NCI-H2029 (cell line): ENCODE measurements at places on chromosomes 12 and 14.

GRCh38 chr12:12870465-12870864 is 20.9 kb upstream of the GPRC5A start:
- no peak for DNase-seq

- DNase-seq = no peak
Measured at GRCh38 chr14:54487771-54488170, 1.0 kb downstream of the GMFB start.

DNA sequence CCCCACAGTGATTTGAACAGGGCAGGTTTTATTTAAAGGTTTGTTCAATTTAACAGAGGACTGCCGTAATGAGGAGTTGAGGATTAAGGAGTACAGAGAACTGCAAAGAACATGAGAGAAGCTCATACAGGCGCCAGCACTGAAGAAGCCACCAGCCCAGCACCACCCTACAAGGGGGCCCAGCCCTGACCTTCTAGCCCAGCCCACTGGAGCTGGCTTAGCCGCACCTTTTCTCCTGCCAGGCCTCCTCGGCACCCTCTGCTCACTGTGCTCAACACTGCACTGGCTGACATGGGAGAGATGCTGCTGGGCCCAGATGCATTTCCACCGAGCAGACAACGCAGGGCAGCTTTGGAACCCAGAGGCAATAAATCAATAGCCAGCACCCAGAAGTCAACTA is 36.5 kb upstream of the SFSWAP start:
- DNase-seq = no peak

DNA sequence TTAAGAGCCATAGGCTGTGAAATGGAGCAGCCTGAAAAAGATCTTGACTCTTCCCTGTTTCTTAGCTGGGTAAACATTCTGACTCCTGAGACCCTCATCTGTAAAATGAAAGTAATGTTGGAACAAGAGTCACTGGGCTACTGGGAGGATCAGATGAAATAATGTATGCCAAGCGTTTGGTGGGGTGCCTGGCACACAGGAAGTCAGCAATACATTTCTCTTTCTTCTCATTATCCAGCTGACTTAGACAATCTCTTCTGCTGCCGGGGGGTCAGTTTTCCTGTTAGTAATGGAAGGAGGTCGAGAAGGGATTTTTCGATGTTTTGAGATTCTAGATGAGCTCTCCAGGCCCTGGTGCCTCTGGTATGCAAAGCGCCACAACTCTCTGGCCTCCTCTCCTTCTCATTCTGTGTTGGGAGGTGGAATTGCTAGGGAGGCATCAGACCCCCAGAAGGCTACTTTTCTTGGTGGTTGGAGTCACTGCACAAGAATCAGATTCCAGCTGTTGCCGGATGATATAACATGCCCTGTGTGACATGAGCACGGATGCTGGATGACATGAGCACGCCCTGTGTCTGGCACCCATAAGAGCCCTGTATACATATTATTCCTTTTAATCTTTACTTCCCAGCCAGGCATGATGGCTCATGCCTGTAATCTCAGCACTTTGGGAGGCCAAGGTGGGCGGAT is 4.3 kb downstream of the OASL start:
- DNase-seq = no peak

GRCh38 chr12:98644433-98644711 is 216 bp downstream of the IKBIP start:
- no peak for DNase-seq

GRCh38 chr14:60805841-60806430 is 71.4 kb downstream of the MNAT1 start:
- no peak for DNase-seq

- peak; percentile 70 for DNase-seq
Measured at GRCh38 chr12:53159195-53159839, 21.2 kb upstream of the ZNF740 start.

DNA sequence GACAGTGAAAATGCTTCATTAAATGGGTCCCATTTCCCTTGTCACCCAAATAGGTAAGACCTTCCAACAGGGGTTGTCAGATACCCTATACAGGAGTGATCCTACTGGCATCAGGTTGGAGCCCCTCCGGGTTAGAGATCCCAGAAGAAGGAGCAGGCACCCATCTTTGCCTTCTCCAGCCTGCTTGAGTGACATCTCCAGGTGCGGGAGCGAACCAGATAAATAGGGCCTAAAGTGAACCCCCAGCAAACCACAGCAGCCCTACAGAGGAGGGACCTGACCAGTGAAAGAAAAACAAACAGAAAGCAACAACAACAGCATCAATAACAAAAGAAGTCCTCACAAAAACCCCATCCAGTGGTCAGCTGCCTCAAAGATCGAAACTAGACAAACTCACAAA is 182.2 kb downstream of the SLC5A8 start:
- no peak for DNase-seq

DNA sequence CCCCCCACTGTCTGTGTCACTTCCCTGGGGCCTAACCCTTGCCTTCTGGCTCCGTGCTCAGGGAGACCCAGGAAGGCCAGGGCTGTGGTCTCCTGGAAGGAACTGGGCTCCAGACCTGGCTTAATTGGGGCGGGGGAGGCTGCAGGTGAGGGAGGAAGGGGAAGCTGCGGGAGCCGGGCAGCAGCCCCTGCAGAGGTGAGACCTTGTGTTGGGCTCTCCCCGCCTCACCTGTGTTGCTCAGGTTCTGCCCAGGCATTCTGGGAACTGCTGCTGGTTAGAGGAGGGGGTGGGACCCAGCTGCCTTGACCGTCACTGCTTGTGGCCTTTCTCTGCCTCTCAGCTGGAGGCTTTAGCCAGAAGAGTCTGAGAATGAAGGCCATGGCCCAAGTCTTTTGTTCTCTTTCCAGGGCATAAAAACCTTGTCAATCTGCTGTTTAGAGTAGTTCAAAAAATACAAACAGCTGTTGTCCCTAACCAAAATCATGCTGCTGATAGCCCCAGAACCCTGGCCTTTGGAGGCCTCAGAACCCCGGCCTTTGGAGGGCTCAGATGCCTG is 247.6 kb downstream of the CHST11 start:
- no peak for DNase-seq

DNA sequence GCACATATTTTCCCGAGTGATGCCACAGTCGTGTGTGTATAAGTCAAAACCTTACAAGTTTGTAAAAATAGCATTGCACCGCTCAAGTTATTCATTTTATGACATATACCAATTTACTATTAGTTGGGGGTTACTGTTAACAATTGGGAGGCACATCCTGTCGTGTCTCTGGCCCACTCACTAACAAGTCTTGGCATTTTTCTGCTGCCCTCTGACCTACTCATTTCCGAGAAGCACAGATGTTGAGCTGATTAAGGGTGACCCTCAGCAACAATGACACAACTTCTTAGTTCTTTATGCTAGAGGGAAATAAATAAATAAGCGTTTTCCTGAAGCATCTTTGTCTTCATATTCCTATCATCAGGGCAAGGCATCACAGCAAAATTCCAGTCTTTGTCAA is 6.8 kb upstream of the ATG14 start:
- DNase-seq = no peak
